ENCODE measurements at places on chromosomes 1 and 21. TPM values are rescaled to one million over a fixed set of nuclear protein-coding genes. Genes with fewer than 3 reads are reported as not detected.

DNA sequence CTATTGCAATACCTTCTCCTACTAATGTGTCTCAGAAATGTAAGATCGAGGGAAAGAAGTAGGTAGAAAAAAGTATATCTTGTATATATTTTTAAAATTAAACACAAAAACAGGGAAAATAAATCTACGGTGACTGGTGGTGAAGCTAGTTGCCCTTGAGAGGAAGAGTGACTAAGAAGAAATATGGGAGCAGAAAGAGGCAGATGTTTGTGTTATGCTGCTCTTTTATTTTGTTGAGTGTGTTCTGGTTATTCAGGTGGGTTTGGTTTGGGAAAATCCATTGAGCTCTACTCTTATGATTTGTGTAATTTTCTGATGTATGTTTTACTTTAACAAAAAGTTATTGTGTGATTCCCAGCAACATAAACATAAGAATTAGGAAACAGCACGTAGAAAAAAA lies 444.9 kb upstream of the B3GALT2 start:
- DNase-seq: no peak

- DNase-seq: no peak
These were observed 47.8 kb downstream of the SKI start for GRCh38 chr1:2275796-2276536.

DNA sequence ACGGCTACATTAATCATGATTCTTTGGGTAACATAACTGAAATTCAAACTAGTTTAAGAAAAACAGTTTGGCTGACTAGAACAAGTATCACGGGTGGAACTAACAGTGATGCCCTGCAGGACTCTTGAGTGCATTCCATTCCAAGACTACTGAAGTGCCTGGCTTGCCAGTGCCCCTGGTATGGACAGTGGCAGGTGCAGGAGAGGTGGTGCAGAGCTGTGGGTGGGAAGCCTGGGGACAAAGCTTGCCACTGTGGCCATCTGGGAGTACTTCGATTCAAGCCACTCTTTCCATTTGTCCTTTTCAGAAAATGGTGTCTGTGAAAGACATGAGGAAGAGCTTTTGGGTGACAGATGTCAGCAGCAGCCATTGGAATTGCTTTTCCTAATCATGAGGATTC lies 166.5 kb downstream of the RRAGC start:
- no peak for DNase-seq

DNA sequence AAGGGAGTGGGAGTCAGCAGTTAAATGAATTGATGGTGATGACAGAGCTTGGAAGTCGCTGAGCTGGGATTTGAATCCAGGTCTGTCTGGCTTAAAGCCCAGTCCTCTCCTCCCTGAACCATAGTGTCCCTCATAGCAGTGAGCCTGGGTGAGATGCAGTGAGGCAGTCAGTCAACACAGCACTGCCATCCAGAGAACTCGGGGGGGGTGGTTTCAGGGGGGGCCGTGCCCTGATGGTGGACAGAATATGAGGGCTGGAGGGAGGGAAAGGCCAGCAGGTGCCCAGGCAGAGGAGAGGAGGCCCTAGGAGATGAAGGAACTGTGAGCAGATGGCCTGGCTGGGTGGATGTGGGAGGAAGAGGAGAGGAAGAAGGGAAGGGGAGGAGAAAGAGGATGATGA lies 405.6 kb downstream of the PTPRU start:
- no peak for DNase-seq

DNA sequence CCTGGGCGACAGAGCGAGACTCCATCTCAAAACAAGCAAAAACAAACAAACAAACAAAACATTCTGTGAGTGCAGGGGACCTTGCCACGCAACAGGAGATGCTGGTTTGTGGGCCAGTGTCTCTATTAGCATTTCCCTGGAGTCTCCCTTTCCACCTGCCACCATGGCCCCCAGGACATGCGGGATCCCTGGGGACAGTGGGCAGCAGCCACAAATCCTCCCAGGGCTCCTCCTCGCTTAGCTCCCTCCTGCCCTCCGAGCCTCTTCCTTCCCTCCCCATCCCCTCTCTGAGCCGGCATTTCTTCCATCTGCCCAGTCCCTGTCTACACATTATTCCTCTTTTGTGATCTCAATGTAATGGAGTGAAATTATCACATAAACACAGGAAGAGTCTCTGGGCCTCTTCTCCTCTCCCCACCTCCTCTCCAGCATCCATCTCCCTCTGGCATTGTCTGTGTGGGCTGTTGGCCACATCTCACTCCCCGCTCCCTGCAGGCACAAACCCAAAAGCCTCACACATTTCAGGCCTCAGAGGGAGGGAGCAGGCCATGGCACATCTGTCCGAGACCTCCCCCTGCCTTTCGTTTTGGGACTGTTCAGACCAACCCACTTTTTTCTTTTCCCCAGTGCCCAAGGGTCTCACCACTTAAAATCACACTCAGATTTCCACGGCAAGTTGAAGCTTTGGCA lies 144.3 kb downstream of the MIS18A start:
- DNase-seq: no peak

DNA sequence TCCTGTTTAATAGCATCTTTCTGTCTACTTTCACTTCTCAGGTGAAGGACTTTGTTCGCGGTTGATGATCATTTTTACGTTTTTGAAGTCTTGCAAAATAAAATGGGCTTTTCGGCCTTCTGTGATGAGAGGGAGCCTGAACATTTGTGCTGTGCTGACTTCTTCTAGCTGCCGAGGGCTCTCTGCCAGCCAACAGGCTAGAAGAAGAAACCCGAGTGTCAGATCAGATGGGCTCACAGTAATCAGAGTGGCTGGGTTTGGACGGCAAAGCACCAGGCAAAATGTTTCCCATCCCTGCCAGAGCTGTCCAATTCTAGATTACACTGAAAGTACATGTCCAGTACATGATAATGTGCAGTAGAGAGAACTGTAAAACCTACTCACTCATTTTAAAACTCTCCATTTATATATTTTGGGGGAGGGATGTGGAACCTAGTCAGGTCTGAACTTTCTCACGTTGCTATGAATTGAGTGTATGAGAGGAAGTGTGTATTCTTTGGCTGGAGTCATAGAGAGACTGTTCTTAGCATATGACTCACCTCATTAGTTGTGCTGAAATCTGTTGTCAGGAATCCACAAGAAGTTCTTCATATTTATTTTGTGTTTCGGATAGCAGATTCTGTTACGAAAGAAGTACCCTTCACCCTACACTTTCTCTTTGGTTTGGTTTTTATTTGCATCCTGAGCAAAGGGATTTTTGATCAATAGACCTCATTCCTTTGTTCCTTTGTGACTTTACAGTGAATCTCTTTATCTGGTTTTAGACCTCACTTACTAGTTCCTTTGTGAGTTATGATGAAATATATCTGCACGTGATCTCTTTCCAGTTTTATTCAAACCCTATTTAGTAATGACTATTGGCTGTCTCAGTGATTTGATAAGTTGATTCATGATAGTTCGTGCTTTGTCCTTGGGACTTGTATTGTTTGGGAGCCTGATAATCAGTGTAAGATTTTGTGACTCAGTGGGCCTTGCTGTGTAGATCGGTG lies 4.8 kb downstream of the ATP1A1 start:
- DNase-seq: no peak

DNA sequence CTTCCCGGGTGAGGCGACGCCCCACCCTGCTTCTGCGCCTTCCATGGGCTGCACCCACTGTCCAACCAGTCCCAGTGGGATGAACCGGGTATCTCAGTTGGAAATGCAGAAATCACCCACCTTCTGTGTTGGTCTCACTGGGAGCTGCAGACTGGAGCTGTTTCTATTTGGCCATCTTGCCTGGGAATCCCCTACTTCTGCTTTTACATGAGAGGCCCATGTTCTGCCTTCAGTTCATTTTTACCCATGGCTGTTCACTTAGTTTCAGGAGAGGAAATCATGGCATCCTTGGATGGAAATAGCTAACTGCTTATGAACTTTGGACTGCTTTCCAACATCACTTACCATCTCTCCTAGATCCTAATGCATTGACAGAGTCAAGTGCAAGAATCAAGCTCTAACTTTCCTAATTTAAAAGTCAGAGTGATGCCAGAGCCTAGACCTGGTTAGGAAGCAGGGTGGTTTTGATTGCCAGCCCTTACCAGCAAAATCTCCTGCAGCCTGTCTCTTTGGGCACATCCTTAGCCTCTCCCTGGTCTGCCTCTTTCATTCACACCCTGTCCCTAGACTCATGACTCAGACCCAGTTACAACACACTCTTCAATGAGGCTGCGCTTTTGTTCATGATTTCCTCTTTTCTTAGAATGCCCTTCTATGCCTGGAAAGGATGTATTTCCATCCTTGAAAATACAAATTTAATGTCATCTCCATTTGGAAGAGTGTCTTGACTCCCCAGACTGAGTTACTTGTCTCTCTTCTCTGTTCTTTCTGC lies 137.2 kb downstream of the KCTD3 start:
- no peak for DNase-seq

- no peak for DNase-seq
These were observed 22.0 kb upstream of the ZBTB18 start for GRCh38 chr1:244029124-244029523.

DNA sequence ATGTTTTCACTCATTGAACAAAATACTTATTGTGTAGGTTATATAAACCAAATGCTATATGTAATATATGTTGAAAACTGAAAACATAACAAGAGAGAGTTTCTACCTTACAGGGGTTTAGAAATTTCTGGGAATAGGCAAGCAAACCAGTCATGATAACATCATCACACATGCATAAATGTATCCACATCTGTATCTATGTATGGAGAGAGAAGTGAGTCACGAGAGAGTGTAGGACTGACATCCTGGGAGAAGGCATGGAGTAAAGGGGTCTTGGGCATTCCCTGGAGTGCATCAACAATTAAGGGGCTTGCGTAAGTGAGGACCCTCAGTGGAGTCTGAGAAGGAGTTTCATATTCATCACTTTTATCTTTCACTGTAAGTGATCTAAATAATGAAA lies 65.5 kb downstream of the PCNX2 start:
- DNase-seq: no peak

- DNase-seq: no peak
These were observed 20.4 kb downstream of the SSX2IP start for GRCh38 chr1:84669831-84670230.

DNA sequence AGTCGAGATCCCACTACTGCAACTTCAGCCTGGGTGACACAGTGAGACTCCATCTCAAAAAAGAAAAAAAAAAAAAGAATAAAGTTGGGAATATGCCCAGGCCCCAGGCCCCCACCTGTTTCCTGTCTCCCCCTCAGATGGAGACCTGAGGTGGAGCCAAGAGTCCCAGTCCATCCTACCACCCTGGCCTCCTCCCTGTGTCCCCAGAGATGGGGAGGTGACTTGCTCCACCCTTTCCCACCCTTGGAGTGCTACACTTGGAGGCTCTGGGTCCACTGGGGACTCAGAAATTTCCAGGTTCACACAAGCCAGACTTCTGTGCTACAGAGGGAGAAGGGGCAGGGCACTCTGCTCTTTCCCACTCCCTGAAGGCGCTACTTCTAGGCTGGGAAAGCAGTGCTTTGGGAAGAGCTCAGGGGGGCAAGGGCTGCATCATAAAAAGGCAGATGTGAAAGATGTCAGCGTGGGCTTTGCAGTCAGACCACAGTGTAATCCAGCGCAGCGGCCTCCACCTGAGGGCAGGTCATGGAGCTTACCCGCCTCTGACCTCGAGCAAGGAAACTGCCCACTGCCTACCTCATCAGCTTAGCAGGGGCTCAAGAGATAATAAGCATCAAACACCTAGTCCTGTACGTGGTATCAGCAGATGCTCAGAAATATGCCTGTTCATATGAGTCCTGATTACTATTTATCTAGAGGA lies 13.4 kb downstream of the TMEM63A start:
- DNase-seq: no peak

DNA sequence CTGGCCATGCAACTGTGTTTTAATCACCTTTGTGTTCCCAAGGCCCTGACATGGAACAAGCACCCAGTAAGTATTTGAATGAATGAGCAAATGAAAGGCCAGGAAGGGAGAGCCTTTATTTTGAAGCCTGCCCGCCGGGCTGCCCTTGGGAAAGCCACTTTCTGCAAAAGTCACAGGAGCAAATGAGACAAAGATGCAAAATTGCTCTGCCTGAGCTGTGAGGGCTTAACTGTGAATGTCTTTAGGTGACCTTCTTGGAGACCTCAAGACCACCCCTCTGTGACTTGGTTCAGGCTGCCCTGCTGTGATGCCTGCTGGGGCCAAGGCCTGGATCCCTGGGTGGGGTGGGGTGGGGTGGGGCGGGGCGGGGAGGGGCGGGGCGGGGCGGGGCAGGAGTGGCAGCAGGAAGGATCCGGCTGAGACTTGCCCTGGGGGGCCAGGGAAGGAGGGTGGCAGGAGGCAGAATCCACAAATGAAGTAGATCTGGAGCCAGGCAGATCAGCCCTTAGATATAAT lies 54.0 kb downstream of the RUNX3 start:
- peak; percentile 39 for DNase-seq

GRCh38 chr1:217456261-217456660 lies 174.6 kb downstream of the GPATCH2 start:
- no peak for DNase-seq

GRCh38 chr1:199410462-199410861 lies 617.0 kb upstream of the NR5A2 start:
- no peak for DNase-seq

DNA sequence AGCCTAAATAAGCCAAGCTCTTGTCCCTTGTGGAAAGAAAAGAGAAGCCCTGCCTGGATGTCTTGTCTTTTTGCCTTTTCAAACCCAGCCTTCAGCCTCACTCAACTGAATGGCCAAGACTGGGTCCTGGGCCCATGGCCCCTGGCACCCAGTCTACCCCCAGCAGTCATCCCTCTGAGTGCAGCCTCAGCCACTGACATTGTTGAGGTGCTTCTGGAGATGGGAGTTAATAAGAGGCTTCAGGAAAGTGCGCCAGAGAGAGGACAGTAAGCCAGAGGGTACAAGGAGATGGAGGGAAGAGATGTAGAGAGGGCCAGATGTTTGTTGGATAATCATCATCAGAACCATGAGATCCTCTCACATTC lies 6.8 kb downstream of the FNDC5 start:
- peak; percentile 22 for DNase-seq

- no peak for DNase-seq
These were observed 8.9 kb downstream of the WNT2B start for GRCh38 chr1:112517646-112518045.

- no peak for DNase-seq
These were observed 80.8 kb downstream of the STUM start for GRCh38 chr1:226629210-226629895.

Gene FBLIM1
- total RNA-seq: 34.5 TPM

Gene CLCA1
- 0.29 TPM for total RNA-seq

Gene COL6A2
- total RNA-seq: 735 TPM

Gene IFI16
- 128 TPM for total RNA-seq

Gene TPTE
- not detected for total RNA-seq

Gene ANKRD65
- 4.1 TPM for total RNA-seq

Gene CD34
- total RNA-seq: 45.5 TPM

Gene LACTBL1
- total RNA-seq: not detected

Gene RHBDL2
- 1.1 TPM for total RNA-seq
